ENCODE measurements at places on chromosomes 5 and 9. TPM values are rescaled to one million over a fixed set of nuclear protein-coding genes. Genes with fewer than 3 reads are reported as not detected.

RIOK2 gene
- total RNA-seq: 33.1 TPM

DHFR gene
- total RNA-seq: 109 TPM

GNA14 gene
- total RNA-seq: not detected

RASGRF2 gene
- 15.8 TPM for total RNA-seq

GMCL2 gene
- total RNA-seq: not detected

ABCA1 gene
- 0.38 TPM for total RNA-seq

WNT8A gene
- total RNA-seq: not detected

SPINK4 gene
- not detected for total RNA-seq

CEP72 gene
- total RNA-seq: 28.9 TPM

PSMD5 gene
- 55.3 TPM for total RNA-seq

CCL28 gene
- total RNA-seq: 12.4 TPM
